NCI-H146 (cell line): ENCODE measurements at places on chromosomes 3 and 15.

DNA sequence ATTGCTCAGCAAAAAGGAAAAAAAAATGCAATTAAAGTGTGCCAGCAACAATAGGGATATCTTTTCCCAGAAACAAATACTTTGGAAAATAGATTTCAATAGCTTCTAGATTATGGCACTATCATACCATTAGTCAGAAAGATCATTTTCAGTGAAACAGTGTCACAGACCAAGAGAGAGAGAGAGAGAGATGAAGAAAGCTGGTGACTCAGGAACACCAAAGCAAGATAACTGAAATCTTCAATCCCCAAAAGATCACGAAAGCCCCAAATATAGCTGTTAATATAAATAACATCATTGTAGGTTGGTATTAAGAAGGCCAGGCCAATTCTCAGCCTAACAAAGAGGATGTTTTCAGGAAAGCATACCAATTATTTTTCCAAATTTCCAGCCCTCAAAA lies 57.4 kb downstream of the ZIC4 start:
- no peak for DNase-seq

- DNase-seq: no peak
Measured at GRCh38 chr3:157151151-157151550, 8.8 kb downstream of the CCNL1 start.

DNA sequence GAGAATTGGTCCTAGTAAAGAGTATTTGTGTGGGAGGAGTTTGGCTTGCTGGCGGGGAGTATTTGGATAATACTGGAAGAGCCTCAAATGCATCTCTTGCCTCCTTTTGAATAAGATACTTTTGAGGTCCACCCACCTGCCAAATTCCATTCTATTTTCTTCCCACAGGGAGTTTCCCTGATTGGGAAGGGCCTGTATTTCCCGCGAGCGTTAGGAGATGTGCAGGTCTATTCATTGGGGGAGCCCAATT lies 406 bp upstream of the RASA2 start:
- DNase-seq: no peak

DNA sequence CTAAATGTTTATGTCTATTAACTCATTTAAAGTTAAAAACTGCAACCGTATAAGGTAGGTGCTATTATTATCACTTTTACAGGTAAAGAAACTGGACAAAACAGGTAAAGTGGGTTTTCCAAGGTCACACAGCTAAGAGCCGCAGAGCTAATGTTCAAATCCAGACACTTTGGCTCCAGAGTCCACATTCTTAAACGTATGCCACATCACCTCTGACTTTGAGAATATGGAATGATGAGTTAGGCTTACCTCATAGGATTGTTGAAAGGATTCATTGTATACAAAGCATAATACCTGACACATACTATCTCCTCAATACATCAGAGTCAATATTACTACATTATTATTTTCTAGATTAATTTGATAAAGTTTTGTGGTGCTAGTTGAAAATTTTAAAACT lies 240.9 kb upstream of the STT3B start:
- DNase-seq: no peak

GRCh38 chr3:197376020-197376419 lies 77.6 kb upstream of the DLG1 start:
- DNase-seq: no peak

- no peak for DNase-seq
Measured at GRCh38 chr3:130773366-130773765, 26.7 kb upstream of the PIK3R4 start.

DNA sequence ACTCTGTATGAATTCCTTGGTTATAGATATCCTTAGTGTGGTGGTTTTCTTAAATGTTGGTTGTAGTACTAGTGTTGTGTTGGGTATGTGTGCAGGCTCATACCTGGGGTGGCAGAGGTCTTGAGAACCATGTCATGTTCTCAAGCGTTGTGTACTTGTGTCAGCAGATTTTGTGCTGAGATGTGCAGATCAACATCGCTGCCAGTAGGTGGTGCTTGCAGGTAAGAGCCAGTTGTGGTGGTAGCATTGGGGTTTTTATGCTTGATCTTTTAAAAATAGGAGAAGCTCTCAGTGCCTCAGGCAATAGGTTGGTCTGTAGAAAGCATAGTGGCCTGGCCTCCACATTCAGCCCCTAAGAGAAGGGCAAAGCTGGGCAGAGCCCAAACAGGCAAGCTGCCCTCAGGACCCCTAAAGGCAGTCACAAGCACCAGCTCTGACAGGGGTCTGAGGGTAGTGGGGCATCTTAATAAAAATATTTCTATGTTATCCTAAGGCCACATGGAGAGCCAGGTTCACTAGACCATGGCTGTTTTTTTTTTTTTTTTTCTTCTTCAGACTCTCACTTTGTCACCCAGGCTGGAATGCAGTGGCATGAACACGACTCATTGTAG lies 164.0 kb downstream of the IL20RB start:
- DNase-seq: peak; percentile 46

GRCh38 chr3:144272680-144273079 lies 301.1 kb downstream of the DIPK2A start:
- DNase-seq: peak; percentile 95

GRCh38 chr3:99084156-99084555 lies 182.7 kb upstream of the DCBLD2 start:
- DNase-seq: no peak

- no peak for DNase-seq
Measured at GRCh38 chr3:13616359-13616758, 67.4 kb downstream of the FBLN2 start.

DNA sequence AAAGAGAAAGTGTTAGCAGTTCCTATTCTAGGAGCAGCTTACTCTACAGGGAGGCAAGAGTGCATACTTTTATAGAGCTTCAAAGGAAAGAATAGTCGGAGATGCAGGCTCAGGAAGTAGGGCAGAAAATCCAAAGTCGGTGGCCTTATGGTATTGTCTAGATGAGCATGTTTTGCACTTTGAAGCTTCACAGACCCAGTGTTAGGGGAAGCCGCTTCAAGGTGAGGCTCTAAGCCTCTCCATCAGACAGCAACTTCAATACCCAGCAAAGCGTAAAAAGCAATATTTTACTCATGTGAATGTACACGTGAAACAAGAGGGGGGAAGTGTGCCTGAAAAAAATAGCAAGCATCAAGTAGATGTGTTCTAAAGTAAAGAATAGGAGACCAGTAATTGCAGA lies 125.6 kb upstream of the RASGRP1 start:
- DNase-seq: no peak

DNA sequence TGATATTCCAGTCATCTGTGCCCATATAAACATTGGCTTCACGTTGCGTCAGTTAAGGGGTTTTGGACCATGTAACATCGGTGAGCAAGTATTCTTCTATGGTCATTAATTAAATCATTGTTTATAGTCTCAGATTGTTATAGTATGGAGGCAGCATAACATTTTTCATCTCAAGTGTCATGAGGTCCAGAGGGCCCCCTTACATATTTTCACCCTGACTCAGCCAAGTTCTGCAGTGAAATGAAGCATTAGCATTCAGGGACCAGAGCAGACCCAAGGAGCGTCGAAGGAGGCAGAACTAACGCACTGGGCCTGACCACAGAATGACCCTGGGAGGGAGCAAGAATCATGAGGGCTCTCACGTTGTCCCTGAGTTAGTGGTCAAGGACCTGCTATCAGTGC lies 171.5 kb downstream of the LRTM1 start:
- no peak for DNase-seq
